ENCODE measurements at places on chromosomes 5 and 9.

DNA sequence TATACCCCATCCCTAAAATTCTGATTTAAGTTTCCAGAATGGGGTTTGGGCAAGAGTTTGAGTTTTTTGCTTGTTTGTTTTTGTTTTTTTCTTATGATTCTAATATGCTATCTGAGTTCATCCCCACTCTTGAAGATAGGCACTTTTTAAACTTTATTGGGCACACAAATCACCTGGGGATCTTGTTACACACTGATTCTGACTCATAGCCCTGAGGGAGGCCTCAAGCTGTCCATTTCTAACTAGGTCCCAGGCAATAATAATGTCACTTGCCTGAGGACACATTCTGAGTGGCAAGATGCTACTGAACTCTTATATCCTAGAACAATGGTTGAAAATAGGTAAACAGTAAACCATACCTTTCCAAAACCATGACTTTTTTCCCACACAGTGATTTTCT lies 22.8 kb upstream of the ABLIM3 start:
- no peak for DNase-seq

DNA sequence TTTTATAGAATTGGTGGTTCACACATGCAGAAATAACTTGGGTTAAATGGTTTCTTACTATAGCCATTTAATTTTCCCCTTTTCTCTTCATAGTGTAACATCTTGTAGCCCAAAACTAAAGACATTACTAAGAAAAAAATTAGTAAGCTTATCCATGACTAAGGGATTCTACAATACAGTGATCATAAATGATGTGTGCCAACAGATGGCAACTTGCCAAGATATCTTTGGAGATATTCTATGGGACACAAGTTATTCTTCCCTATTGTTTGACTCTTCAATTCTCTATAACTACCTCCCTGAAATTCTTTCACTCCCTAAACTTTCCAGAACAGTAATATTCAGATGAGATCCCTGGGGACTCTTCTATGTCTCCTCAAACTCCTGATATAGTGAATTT lies 580.6 kb downstream of the PTPRD start:
- no peak for DNase-seq

DNA sequence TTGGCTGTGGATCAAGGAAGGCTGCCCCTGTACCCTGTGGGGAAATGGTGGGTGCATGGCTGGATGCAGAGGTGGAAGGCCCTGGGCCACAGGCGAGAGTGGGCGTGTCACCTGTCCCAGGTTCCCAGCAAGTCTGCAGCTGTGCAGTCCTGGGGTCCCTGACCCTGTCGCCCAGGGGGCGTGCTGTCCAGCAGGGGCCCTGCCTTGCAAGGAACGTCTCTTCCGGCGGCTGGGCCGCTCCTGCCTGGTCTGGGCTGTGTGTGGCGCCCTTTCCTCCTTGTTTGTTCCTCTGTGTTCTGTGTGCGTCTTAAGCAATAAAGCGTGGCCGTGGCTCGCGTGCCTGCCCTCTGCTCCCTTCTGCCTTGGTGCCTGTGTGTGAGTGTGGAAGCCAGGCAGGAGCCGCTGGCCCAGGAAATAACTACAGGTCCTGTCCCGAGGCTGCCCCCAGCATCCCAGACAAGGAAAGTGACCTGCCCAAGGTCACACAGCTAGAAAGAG lies 8.4 kb downstream of the SLC2A6 start:
- DNase-seq = no peak

DNA sequence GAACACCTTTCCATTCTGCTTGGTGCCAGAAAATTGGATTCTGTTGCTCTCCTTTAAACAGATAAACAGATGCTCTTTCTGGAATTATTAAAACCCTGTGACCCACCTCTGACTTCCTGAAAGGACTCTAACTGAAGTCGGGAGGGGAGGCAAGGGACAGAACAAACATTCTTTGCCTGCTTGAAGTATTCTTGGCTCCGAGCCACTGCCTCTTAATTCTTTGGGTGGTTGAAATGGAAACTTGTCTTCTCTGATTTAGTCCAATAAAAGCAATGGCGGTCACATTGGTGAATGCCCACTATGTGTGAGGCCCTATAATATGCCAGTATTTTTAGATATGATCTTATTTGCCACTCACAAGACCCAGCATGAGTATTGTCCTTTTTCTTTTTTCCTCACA lies 236.8 kb downstream of the SLIT3 start:
- peak; percentile 17 for DNase-seq

DNA sequence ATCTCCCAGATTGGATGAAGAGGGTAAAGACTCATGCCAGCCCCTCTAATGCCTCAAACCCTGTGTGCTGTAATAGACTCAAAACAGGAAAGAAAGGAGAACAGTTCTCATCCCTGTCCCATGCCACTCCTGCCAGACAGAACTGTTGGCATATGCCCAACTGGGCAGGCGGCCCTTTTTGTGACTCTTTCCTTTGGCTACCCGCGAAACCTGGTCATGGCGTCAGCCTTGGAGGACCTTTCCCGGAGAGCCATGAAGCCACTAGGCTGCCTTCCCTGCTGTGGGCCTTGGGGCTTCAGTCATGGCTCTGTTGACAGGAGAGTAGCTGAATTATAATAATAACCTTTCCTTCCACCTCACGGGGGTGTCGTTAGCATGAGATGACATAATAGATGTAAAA lies 75.9 kb upstream of the SEMA6A start:
- no peak for DNase-seq

DNA sequence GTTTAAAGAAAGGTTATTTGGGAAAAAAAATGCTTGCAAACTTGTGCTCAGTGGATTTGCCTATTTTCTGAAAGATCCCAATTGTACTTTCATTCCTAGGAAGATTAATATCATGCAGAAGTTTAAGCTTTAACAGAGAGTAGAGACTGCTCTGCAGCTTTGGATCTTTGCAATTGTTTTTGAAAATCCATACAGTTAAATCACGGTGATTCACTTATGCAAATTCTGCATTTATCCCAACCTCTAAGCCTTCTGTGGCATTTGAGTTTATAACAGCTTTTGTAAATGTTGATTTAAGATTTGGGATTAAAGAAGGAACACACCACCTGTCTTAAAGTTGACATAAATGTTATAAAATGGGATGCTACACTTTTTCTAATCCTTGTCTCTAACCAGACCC lies 134.4 kb downstream of the EBF1 start:
- DNase-seq = no peak

DNA sequence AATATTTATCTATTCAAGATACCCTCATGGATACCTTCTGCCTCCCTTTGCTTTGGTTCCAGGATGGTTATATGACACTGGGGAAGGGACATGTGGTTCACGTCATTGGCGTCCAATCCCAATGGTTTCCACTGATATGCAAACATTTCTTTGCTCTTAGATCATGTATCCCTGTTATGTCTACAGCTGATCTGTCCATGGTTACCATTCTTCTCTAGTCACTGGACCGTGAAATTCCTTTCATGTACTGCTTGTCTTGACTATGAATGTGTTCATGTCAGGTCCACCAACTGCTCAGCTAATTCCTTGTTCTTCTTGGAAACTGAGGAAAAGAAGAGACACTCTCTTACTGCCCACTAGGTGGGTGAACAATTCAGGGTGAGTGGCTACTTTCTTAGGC lies 391.1 kb upstream of the ZNF608 start:
- no peak for DNase-seq

- DNase-seq = peak; percentile 72
Measured at GRCh38 chr9:108444400-108445358, 411.1 kb downstream of the ACTL7B start.

Data from GM03348 (cell line).